Activated CD4-positive, alpha-beta T cell treated with anti-CD3 and anti-CD28 coated beads, Interleukin-2, amount 50 U/mL, for 4 hours (primary cell): ENCODE measurements at places on chromosomes 3 and 15.

GRCh38 chr3:113255100-113255853 is 43.9 kb downstream of the BOC start:
- no peak for DNase-seq

DNA sequence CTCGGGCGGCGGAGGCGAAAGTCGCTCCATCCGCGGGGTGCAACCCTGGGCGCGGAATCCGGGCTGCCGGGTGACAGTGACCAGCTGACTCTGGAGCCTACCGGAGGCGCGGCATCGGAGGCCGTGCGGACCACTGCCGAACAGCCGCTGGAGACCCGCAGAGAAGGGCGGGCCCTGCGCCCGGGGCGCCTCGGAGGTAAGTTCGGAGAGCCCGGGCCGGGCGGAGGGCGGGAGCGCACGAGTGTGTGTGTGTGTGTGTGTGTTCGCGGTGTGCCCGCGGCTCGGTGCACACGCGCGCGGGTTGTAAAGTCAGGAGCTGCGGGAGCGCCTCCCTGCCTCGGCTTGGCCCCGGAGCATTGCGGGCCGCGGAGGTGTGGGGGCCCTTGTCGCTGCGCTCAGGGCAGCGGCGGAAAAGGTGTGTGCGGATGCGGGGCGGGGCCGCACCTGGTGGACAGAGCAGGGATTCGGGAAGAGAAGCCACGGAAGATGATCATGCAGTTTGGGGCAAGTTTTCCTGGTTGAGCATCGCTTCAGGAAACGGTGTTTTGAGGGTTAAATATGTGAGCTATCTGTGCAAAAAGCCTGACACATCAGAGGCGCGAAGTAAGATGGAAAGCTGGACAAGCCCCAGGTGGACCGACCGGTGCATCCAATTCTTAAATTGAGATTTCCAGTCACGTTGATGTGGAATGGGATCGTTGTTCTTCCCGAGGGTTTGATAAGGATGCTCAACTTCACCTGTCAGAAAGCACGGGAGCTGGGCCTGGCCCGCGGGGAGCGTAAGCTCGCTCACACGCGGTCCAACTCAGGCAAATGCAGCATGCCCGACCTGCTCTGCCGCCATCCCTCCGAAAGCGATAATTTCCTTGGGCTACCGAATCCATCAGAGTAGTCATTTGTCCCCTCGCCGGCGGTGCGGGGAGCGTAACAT is 474 bp downstream of the MINAR1 start:
- no peak for DNase-seq

GRCh38 chr3:193788189-193788991 is 195.4 kb downstream of the OPA1 start:
- no peak for DNase-seq

- DNase-seq = no peak
Measured at GRCh38 chr3:94063496-94064119, 747 bp downstream of the NSUN3 start.

DNA sequence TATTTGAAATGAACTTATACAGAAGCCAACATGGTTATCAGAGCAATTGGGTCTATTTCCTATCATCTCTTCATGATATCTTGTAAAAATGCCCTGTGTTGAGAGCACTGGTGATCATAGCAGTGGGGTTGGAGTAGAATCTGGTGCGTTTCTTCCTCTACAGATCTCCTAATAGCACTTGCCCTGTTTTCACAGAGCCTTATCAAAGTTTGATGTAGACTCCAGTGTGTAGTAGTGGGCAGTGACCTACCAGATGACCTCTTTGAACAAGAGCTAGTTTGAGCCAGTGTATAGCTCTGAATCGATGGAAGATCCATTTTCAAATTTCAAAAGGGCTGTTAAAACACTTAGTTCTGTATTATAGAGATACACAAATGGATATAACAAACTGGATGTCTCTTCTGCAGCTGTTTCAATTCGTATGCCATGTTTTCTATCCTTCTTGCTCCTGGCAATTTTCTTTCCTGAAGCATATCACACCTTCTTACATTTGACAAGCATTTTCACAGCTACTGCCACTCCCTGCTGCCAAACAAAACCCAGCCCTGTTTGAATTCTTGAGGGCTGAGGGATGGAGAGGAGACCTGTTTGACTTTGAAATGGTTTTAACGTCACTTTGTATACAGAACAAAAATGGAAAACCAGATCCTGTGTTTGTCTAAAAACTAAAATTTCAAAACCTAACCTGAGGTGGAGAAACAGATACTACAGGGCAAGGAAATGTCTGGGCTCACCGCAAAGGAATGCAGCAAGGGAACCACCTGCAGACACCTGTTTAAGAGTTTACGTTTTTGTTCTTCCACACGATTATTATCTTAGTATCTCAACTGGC is 354.5 kb upstream of the TPRG1 start:
- no peak for DNase-seq

- no peak for DNase-seq
Measured at GRCh38 chr15:49737127-49737526, 116.3 kb downstream of the DTWD1 start.

DNA sequence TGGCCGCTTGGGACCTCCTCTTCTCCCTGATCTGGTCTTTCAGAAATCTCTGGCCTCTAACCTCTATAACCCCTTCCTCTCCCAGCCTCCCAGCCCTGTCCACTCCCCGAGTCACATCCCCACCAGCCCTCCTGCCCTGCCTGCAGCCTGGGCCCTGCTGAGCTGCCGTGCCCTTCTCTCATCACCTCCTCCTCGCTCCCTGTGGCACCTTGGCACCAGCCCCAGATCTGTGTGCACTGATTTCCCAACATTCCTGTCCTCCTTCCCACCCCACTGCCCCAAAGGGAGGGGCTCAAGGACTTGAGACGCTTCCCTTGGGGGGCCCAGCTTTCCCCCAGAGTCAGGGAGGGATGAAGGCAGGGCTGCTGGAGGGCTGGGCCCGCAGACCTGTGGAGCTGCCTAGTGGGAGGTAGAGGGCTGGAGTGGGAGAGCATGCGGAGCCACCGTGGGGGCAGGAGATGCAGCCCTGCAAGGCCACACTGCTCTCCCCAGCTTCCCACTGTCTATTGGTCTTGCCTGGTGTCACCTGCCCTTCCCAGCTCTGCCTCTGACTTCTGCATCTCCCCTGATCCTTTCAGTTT is 42.7 kb downstream of the EXOG start:
- DNase-seq = no peak

DNA sequence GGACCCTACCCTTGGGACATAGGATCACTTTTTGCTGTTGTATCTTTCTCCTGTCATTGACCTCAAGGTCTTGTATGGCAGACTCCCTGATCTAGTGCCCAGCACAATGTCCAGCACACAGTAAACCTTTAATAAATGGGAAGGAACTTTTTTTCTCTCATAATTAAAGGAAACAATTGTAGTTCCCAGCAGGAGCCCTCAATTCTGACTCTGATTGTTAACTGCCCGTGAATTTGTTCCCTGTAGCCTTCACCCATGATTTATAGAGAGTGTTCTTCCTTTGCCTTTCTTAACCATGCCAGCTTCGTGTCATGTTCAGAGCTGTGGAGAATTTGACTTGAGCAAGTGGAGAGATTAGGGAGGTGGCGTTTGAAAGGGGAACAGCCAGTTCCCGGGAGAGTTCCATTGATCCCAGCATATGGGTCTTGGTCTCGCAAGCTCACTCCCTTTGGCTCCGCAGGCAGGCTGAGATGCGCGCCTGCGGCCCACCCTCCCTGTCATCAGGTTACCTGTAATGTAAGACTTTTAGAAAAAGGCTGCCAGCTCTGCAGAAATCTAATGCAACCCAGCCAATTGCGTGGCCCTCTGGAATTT is 182.6 kb downstream of the TP63 start:
- DNase-seq = no peak

- DNase-seq = no peak
Measured at GRCh38 chr3:56185827-56186226, 282.4 kb downstream of the ERC2 start.
